ENCODE measurements at places on chromosomes 7 and 10.

GRCh38 chr10:123720536-123720935, 54.4 kb downstream of the GPR26 start:
- DNase-seq, result no peak

- peak; percentile 23 for DNase-seq
Measured at GRCh38 chr10:93893646-93894515, at the start of gene SLC35G1. SLC35G1 (plus strand) TSS chr10:93893978; CDS start chr10:93894034, 56 bp downstream.

DNA sequence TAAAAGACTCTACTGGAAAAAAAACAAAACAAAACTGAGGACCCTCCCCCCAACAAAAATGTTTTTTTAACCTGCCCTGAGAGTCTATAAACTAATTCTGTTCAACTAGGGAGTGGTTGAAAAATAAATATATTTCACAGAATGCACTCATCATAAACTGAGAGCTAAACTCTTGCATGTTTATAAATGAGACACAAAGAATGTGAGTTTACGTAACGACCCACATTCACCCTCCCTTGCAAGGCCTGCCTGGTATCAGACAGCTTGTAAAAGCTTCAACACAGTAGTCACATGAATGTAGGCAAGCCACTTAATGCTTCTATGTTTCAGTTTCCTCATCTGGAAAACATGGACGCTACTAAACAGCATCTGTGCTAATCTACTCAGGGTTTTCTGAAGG, 50.3 kb downstream of the JAZF1 start:
- no peak for DNase-seq

DNA sequence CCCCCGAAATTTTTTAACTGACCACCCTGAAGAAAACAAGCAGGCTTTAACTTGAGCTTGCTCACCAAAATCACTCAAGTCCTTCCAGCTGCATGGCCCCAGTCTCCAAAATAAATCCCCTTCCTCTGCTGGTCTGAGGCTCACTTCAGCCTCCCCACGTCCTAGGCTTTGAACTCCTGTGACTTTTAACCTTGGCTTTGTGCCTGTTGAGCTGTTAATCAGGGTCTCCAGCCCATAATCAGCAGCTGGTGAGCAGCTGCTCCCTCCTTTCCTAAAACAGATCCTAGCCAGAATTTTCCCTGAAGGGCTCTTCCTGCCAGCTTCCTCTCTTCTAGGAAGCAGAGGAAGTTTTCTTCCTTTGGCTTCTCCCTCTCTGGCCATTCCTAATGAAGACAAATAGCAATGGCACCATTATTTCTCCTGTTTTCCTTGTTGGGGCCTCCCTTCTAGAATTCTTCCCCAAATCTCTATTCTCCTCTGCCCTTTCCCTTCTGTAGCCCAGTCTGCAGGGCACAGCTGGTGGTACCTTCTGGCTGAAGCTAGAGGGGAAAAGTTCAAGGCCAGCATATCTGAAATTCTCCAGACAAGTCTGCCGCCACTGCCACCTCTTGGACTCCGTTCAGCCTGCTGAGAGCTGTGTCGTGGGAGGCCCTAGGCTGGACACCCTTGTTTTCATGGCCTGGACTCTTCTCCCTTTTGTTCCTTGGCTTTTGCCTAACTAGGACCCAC, 152.1 kb downstream of the NOC3L start:
- no peak for DNase-seq

- DNase-seq, result no peak
Measured at GRCh38 chr10:7585228-7585627, 81.5 kb downstream of the ITIH5 start.

GRCh38 chr7:141475679-141476078, 75.5 kb upstream of the AGK start:
- no peak for DNase-seq

GRCh38 chr10:119817991-119818888, 54.4 kb downstream of the MCMBP start:
- DNase-seq, result no peak

GRCh38 chr7:130377178-130377577, 3.1 kb upstream of the CPA1 start:
- DNase-seq, result no peak

DNA sequence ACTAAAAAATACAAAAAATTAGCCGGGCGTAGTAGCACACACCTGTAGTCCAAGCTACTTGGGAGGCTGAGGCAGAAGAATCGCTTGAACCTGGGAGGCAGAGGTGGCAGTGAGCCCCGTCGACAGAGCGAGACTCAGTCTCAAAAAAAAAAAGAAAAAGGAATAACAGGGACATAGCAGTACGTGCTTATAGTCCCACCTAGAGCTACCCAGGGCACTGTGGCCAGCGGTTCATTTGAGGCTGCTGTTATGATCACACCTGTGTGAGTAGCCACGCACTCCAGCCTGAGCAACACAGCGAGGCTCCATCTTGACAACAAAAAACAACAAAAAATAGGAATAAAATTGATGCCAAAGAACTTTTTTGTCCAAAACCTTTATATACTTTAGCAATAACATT, 17.1 kb downstream of the WAPL start:
- no peak for DNase-seq

GRCh38 chr7:140610204-140611165, 30.1 kb downstream of the DENND2A start:
- no peak for DNase-seq

DNA sequence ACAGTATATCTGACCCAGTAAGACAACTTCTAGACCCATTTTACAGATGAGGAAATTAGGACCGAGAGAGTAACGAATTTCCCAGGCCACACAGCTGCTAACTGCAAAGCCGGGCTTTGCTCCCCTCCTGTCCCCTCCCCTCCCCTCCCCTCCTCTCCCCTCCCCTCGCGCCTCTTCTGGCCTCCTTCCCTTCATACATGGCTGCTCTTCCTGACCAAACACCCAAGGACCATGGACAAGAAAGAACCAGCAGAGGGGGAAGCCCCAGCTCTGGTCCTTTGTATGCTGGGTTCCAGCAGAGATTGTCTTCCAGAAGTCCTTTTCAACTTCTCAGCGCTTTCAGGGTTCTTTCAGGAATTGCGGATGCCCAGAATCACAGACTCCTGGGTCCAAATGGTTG, 3.6 kb upstream of the TMEM72 start:
- no peak for DNase-seq

GRCh38 chr7:114086914-114087652, 168.3 kb upstream of the PPP1R3A start:
- no peak for DNase-seq

- no peak for DNase-seq
Measured at GRCh38 chr10:95248989-95249388, 41.8 kb downstream of the PDLIM1 start.

DNA sequence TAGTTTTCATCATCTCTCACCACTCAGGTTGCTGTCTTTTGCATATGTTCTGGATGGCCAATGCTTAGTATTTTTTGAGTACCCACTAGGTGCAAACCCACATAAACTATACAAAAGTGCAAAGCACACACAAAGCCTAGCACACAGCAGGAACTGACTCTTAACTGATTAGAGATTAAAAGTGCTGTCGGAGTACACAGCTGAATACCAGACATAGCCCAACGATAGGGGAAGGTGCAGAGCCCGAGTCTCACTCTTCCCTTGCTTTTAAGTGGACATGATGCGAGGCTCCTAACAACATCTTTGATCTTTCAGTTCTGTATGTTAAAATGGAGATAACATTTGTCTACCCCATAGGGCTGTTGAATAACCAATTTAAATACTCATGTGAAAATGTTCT, 90.8 kb downstream of the DPY19L1 start:
- no peak for DNase-seq

DNA sequence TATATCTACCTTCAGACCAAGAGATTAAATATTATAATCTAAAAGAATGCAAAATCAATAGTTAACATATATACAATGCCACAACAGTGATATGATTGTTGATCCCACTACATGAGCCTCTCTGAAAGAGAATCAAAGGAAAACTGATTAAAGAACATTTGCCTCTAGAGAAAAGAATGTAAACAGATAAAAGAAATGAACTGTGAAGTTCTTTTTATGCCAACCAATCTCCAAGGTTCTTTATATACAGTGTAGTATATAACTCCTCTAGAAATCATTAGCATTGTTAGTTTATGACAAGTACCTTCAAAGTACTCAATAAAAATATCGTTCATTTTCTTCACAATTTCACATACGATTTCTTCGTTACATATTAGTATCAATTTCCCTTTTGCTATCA, 20.1 kb downstream of the CNOT4 start:
- DNase-seq, result no peak

DNA sequence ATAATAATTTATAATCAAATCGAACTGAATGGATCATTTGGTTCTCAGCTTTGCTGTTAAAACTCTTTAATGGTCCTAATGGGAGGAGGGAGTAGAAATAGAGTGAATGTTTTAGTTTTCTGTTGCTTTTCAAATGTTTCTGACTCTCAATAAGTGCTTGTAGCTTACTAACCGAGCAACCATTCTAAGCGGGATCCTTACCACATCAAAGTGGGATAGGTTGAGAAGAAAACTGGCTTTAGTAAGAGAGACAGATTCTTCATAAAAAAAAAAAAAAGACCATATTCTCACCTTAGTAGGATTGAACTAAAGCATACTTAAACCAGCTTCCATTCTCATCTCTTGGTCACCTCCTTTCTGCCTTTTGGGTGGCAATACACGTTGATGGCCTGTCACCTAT, 584.2 kb downstream of the AUTS2 start:
- no peak for DNase-seq

- DNase-seq, result no peak
Measured at GRCh38 chr10:56728349-56728748, 367.3 kb upstream of the ZWINT start.

DNA sequence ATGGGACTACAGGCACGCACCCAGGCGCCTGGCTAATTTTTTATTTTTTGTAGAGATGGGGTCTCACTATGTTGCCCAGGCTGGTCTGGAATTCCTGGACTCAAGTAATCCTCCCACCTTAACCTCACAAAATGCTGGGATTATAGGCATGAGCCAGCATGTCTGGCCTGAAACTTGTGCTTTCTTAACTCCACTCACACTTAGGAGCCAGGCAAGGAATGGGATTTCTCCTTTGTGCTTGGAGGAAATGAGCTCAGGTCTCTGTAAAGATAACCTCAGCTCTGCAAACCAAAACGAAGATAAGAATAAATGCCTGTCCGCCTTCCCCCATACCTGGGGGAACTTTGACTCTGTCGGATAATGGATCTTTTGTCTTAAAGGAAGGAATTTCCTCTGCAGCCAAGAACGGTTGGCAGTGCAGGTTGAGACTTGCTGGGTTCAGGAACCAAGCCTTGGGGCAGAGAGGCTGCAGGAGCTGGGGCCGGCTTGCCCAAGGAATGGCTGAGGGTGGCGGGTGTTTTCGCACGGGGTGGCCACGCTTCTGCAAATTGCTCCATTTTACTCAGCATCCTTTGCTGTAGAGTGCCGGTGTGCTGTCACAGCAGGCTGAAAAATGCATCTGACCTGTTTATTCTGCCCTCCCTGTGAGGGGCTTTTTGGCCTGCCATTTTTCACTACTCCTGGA, 174.2 kb downstream of the KIAA1217 start:
- DNase-seq, result no peak

- DNase-seq, result no peak
Measured at GRCh38 chr10:92184977-92185376, 105.9 kb downstream of the CPEB3 start.

GRCh38 chr10:86757113-86757972, 924 bp downstream of the BMPR1A start:
- DNase-seq, result no peak

DNA sequence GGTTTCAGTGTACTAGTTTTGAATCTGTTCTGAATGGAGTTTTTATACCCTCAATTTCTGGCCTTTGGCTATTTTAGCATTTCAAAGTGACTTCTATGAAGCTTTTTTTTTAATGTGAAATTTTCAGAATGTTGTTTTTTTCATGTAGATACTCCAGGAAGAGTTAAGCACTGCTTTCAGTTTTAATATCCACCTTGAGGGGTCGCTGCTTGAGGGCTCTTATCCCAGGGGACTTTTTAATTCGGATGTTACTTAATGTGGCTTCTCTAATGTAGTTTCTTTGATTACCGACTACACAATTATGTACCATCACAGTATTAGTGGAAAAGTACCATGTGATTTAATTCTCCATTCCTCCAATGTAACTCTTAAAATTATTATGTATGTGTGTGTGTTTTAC, 5.2 kb downstream of the IFIT5 start:
- no peak for DNase-seq

GRCh38 chr7:84783141-84783778, 403.6 kb downstream of the SEMA3D start:
- DNase-seq, result no peak

- no peak for DNase-seq
Measured at GRCh38 chr10:21172542-21172929, 275.4 kb upstream of the NEBL start.

DNA sequence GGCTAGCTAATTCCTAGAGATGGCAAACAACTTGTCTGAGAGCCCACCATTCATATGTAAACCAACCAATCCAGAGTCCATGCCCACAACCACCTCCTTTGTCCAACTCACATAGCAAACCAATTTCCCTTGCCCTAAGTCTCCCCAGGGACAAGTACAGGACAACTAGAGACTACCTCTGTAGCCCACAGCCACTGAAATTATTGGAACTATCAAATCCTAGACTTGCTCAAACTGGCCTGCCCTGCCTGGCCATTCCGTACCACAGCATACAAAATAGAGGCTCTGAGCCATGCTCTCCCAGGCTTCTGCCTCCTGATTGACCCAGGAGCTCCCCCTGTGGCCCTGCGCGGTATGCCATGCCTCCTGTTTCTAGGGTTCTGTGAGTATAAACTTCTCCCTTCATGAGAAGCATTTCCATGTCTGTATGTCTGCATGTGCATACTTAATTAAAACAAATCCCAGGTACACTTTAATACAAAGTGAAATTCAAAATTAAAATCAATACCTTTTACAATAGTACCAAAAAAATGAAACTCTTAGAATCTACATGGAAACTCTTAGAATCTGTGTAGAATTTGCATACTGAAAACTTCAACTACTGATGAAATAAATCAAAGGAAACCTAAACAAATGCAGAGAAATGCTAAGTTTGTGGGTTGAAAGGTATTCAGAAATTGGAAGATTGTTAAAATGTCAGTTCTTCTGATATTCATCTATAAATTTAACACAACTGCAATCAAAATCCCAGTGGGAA, 4.0 kb upstream of the HECW1 start:
- peak; percentile 2 for DNase-seq

DNA sequence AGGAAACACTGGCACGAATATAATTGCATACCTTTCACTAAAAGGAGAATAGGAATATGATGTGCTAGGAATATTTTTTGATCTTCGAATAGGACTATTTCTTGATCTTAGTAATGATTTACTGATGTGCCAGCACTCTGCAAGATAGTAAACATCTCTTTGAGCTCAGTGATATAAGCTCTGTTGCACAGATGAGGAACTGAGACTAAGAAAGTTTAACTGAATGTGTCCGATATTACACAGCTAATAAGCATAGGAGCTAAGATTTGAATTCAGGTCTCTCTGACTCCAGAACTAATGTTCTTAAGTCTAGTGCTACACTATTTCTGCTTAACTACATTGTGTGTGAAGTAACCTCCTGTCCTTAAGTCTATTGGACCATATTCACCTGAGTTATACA, 98.4 kb upstream of the PTPRZ1 start:
- no peak for DNase-seq

GRCh38 chr10:110365356-110366143, 60.8 kb upstream of the SMNDC1 start:
- no peak for DNase-seq

- DNase-seq, result no peak
Measured at GRCh38 chr7:120272701-120273475, at the start of gene KCND2. KCND2 (plus strand) TSS chr7:120273175.

All from activated naive CD4-positive, alpha-beta T cell (primary cell).